ENCODE measurements at places on chromosomes 12 and 14. TPM values are rescaled to one million over a fixed set of nuclear protein-coding genes. Genes with fewer than 3 reads are reported as not detected.
A peak's percentile ranks its signal among the peaks of the same experiment; 100 is the strongest.

DNA sequence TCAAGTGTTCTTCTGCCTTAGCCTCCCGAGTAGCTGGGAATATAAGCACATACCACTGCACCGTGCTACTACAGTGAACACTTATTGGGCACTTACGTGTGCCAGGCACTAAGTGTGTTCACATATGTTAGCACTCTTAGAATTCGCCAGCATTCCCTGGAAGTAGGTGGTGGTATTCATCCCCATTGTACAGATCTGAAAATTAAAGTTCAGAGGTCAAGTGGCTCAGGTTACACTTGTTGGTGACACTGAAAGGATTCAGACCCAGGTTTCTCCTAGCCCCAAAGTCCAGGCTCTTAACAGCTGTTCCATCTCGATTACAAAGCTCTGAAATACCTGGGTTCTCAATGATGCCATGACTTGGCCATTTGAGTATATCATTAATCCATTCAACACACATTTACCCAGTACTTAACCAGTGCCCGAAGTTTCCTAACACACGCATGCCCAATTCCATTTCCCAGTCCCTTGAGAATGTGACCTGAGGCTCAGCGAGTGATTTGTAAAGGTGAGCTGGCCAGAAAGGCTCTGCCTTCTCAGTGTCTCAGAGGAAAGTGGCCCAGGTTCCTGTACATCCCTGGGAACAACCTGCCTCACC is 4.8 kb downstream of the MVK start:
- peaks cover 12% of the 10 kb centered on the region for H3K4me1 ChIP-seq
- H3K36me3 ChIP-seq = no peaks in the 10 kb centered on the region
- H3K27ac ChIP-seq = no peak overlapping the region
- peaks cover 1% of the 10 kb centered on the region for H3K27me3 ChIP-seq

DNA sequence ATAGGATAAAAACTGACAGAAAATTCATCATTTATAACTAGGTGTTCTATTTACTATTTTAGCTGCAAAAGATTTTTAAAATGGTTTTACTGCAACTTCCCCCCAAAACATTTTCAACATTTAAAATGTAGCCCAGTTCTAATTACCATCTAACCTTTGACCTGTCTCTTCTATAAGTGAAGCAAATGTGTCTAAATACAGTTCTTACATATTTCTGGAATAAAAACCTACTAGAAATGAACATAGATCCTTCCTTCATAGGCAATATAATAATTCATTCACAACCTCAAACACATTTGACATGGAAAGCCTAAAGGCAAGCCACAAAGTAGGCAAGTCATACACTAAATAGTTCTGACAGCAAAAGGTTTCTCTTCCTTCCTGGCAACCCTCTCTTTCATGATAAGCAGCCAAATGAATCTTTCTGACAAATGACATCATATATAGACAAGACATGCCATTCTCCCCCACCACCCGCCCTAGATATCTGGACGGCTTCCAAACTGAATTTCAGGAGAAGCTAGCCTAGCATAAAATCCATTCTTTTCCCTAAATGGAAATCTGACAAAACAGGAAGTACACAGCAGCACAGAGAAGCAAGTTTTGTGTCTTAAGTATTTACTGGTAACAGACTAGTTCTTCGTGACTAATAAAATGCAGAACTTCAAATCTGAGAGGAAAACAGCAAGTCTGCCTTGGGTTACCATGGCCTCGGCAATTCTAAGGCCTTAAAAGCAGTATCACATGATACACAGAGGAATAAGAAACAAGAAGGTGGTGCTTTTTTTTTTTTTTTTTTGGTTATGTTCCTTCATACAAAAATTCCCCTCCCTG is 17.2 kb upstream of the ARID4A start:
- H3K27ac ChIP-seq = peak overlapping the region; percentile 99
- peaks cover 45% of the 10 kb centered on the region for H3K36me3 ChIP-seq
- H3K27me3 ChIP-seq = peaks cover 6% of the 10 kb centered on the region
- peak; percentile 97 for DNase-seq
- H3K4me1 ChIP-seq = peaks cover 57% of the 10 kb centered on the region

CBLN3 gene
- 4.1 TPM for total RNA-seq

DNA sequence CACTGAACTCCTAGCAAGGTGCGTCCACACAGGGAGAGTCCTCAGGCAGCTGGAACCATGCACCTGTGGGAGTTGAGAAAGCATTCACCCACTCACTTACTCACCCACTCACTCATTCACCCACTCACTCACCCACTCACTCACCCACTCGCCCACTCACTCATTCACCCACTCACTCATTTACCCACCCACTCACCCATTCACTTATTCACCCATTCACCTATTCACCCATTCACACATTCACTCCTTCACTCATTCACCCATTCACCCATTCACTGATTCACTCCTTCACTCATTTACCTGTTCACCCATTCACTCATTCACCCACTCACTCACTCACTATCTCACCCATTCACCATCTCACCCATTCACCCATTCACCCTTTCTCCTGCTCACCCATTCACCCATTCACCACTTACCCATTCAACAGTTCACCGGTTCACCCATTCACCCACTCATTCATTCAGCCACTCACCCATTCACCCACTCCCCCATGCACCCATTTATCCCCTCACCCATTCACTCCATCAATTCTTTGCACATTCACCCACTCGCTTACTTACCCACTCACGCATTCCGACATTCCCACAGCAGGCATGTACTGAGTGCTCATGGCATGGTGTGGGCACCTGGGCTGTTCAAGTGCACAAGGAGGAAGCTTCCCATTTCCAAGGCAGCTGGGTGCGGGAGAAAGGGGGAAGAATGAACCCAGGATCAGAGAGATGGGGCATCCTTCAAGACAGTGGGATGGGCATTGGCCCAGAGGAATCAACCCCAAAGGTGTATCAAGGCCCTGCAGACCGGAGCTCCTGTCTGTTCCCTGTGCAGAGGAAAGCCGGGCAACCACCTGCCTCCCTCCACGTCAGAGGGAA is 135.2 kb upstream of the C14orf180 start:
- no peak overlapping the region for H3K27ac ChIP-seq
- H3K4me3 ChIP-seq = no peak overlapping the region
- H3K27me3 ChIP-seq = no peaks in the 10 kb centered on the region
- no peaks in the 10 kb centered on the region for H3K4me1 ChIP-seq

- no peak overlapping the region for H3K4me3 ChIP-seq
- no peaks in the 10 kb centered on the region for H3K4me1 ChIP-seq
- H3K36me3 ChIP-seq = 0 out of 2 replicates have a peak, but pooled peaks cover 4% of the 10 kb centered on the region
Observed at GRCh38 chr14:26636561-26636960, 38.7 kb upstream of the NOVA1 start.

DNA sequence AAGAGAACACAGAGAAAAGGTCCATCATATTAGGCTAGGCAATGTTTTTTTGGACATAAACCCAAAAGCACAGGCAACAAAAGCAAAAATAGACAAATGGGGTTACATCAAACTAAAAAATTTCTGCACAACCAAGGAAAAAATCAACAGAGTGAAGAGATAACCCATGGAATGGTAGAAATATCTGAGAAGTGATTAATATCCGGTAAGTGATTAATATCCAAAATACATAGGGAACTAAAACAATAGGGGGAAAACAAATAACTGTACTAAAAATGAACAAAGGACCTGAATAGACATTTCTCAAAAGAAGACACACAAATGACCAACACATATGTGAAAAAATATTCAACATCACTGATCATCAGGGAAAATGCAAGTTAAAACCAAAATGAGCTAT is 4.3 kb downstream of the STYK1 start:
- no peaks in the 10 kb centered on the region for H3K36me3 ChIP-seq
- no peak overlapping the region for H3K27ac ChIP-seq

DNA sequence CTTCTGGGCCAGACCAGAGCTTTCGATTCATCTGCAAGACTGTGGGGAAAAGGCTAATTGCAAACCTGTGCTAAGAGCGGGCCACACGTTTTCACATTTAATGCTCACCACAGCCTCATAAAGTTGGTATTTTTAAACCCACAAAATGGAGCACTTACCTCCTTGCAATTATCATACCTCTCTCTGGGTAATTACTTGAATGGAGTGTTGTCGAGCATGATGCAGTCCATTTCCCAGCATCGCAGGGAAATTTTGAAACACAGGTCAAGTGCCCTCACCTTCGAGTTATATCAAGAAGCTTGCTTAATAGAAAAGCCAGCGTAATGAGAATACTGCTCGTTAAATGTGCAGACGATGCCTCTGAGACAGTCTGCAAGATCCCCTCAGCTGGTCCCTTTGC is 8.8 kb upstream of the IFI27L2 start:
- H3K27ac ChIP-seq = no peak overlapping the region
- peaks cover 13% of the 10 kb centered on the region for H3K27me3 ChIP-seq
- DNase-seq = no peak
- no peak overlapping the region for H3K4me3 ChIP-seq

GRCh38 chr14:75317148-75317547 is 38.5 kb downstream of the FOS start:
- no peak overlapping the region for H3K27ac ChIP-seq
- peaks cover 48% of the 10 kb centered on the region for H3K27me3 ChIP-seq
- H3K4me1 ChIP-seq = peaks cover 9% of the 10 kb centered on the region
- DNase-seq = no peak

DNA sequence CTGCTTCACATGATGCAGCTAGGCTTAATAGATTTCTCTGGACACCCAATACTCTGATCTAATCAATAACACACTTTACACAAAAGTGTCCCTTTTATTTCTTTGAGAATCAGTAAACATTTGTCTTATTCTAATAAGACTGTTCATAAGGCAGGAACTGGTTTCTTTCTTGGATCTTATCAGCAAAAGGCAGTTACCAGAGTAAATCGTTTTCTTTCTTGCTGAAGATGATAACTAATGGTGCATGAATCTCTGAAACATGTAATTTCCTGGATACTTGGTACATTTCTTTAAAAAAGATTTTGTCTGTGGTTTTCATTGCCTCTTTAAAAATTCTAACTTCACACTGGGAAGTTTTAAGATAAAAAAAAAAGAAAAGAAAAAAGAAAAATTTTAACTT is 39.6 kb downstream of the WIF1 start:
- H3K4me3 ChIP-seq = no peak overlapping the region
- no peak for DNase-seq
- H3K27ac ChIP-seq = no peak overlapping the region
- no peaks in the 10 kb centered on the region for H3K4me1 ChIP-seq
- no peaks in the 10 kb centered on the region for H3K36me3 ChIP-seq

CCDC197 gene
- not detected for total RNA-seq

GRCh38 chr12:49800421-49801140 is 27.6 kb downstream of the NCKAP5L start:
- no peak overlapping the region for H3K4me3 ChIP-seq
- no peak overlapping the region for H3K27ac ChIP-seq
- no peaks in the 10 kb centered on the region for H3K4me1 ChIP-seq
- peaks cover 2% of the 10 kb centered on the region for H3K27me3 ChIP-seq

DNA sequence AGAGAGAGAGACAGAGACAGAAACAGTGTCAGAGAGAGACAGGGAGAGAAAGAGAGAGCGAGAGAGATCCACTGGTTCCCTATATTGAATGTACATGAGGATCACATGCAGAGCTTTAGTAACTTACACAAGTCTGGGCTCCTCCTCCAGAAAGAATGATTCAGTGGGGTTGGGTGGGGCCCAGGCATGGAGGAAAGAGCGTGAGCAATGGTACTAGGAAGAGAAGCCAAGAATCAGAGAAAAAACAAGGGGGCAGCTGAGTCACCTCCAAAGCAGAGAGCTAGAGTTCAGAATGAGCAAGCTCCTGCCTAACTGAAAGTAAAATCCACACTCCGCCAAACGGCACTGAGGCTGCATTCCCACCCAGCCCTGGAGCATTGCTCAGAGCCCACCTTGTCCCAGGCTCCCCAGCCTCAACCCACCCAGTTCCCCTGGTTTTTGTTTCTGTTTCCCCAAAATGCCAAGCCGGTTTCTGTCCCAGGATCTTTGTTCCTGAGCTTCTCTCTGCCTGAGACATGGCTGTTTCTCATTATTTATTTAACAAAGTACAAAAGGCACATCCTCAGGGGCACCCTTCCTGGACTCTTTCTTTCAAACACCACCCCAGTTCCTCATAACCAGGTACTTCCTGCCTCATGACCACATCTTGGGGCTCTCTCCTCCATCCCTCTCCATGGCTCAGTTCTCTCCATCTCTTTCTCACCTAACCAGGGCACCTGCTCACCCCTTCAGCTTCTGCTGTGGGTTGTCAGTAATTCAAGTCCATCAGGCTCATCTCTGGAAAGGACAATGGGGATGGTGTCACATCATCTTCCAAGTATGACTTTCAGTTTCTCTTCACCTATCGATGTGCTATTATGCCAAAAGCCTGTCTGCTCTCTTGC is 670.3 kb upstream of the TBX3 start:
- H3K27ac ChIP-seq = peak overlapping the region; percentile 100
- H3K36me3 ChIP-seq = peaks cover 5% of the 10 kb centered on the region
- peak overlapping the region; percentile 96 for H3K4me3 ChIP-seq
- peak; percentile 97 for DNase-seq

DNA sequence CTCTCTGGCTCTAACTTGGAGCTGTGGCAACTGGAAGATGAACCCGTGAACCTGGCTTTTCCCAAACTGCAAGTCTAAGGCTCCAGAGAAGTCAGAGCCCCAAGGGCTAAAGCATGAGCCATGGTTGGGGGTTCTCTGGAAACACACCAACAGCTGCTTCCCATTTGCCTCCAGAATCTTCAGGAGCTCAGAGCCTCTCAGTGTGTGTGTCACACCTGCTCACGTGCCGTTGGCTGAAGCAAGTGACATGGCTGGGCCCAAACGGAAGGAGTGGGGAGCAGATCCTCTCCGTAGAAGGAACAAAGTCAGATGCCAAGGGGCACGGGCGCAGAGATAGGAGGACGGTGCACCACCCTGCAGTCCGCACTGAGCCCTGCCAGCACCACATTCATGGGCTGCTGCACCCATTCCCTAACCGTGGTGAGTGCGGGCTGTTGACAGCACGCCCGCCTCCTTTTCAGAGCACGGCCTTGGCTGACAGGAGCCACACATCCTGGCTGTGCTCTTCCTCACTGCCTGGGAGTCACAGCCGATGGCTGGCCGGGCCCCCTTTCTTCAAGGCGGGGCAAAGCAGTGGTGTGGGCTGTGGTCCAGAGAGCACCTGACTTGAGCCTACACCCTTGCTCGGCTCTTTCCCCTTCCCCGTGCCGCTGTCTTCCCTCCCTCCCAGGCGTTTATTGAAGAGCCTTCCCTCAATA is 16.6 kb upstream of the TRAF3 start:
- H3K4me1 ChIP-seq = peaks cover 9% of the 10 kb centered on the region
- no peak overlapping the region for H3K27ac ChIP-seq
- peaks cover 8% of the 10 kb centered on the region for H3K27me3 ChIP-seq

HOXC6 gene
- total RNA-seq = 0.12 TPM

RERGL gene
- not detected for total RNA-seq

HNF1A gene
- total RNA-seq = not detected

REP15 gene
- total RNA-seq = 2.3 TPM

PROX2 gene
- not detected for total RNA-seq

IL31 gene
- total RNA-seq = not detected

Measured in HFFc6 (cell line).